WTC11 (cell line): ENCODE measurements at places on chromosomes 7 and 10. TPM values are rescaled to one million over a fixed set of nuclear protein-coding genes. Genes with fewer than 3 reads are reported as not detected.

XRCC2 gene
- total RNA-seq: 21.2 to 25.4 TPM (median 21.7 TPM) in 3 replicates

LIPJ gene
- total RNA-seq: 0.09 TPM in 1 of 3 replicates, not detected in the others

UCMA gene
- 1.0 to 1.9 TPM (median 1.5 TPM) in 3 replicates for total RNA-seq

AGAP5 gene
- total RNA-seq: 7.5 to 10.4 TPM (median 9.3 TPM) in 3 replicates
